ENCODE measurements at places on chromosomes 2 and 18.

GRCh38 chr2:215900203-215900611 lies 113.1 kb downstream of the MREG start:
- DNase-seq: no peak

DNA sequence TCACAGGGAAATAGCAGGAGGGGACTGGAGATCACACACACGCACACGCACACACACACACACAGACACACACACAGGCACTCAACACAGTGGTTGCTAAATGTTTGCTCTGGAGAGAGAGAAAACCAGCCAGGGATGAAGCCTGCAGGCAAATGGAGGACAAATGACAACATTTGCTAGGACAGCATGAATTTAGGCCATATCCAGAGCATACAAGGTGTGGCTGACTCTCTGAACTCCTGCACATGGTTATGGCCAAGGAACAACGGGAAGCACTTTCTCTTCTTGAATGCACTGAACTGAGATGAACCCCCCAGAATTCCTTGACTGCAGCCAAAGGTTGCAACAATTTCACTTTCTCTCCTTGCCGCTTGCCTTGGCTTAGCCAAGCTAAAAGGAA lies 230.0 kb upstream of the RASGRP3 start:
- DNase-seq: no peak

- DNase-seq: no peak
Measured at GRCh38 chr2:138994502-138994901, 214.3 kb upstream of the NXPH2 start.

GRCh38 chr2:66574701-66575624 lies 140.0 kb downstream of the MEIS1 start:
- DNase-seq: peak; percentile 70

DNA sequence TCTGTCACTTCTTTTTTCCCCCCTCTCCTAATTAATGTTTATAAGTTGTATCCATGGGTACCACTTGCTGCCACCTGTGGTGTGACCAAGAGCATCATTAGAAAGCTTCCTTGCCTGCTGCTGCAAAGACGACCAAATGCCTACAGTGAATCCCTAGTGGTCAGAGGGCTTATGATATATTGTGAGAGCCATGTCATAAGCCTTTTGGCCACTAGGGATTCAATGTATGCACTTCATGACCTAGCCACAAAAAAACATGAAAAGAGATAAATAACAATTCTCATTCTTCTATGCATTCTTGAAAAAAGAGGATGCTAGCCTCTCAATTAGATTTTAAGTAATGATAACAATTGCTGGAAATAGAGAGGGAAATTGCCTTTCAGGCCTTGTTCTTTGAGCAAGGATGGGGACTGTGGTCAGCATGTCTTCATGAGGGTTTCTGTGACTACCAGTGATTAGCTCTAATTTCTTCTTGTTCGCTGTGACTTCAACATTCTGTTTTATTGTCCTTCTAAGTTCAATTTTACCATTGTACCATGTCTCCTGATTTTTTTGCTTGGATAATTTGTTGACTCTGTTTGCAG lies 435.3 kb downstream of the TGIF1 start:
- peak; percentile 32 for DNase-seq

DNA sequence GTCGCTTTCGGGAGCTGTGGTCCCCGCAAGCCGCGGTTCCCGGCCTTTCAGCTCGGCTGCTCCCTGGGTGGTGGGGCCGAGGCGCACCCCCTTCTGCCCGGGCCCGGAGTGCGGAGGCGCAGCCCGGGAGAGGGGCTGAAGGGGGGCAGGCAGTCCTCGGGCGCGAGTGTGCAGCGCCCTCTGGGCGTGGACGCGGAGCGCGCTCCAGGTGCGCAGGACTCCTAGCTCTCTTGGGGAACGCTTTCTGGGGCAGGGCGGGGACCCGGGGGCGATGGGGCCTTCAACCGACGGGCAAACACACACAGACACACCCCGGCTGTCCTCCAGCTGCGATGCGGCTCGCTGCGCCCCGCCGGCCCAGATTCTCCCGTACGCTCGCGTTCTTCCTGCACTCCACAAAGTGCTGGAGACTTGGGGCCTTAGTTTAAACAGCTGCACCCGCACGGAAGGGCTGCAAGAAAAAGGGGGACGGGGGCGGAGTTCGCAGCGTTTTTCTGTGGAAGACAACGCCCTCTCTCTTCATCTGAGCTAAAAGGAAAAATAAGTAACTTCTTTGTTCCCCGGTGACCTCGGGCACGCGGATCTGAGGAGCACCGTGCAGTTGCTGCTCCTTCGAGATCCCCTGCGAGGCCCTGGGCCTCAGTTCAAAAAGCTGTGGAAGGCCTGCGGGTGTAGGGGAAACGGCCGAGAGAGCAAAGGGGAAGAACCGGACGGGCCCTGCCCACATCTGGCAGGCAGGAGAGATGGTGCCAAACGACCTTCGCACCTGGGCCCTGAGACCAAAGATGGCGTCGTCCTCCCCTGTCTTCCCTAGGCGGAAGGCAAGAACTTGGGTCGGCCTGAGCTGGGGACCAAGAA lies 593 bp upstream of the SDC1 start:
- DNase-seq: peak; percentile 74

DNA sequence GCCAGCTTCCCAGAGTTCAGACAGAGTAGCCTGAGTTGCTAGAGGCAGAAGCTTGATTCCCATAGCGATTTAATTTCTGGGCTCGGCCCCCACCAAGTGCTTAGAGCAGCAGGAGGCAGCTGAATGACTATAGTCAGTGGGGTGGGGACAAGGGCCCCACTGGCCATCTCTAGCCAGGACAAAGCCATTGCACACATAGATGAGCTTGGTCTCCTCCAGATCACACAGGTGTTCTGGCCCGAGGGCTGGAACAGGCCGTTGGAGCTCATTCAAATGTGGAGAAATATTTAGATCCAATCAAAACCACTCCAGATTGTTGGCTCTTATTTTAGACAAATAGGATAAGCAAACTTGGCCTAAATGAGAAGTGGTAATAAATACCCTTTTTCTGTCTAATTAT lies 287.3 kb upstream of the NCKAP5 start:
- DNase-seq: no peak

- DNase-seq: no peak
Measured at GRCh38 chr2:227655454-227655853, 11.2 kb upstream of the SCYGR5 start.

DNA sequence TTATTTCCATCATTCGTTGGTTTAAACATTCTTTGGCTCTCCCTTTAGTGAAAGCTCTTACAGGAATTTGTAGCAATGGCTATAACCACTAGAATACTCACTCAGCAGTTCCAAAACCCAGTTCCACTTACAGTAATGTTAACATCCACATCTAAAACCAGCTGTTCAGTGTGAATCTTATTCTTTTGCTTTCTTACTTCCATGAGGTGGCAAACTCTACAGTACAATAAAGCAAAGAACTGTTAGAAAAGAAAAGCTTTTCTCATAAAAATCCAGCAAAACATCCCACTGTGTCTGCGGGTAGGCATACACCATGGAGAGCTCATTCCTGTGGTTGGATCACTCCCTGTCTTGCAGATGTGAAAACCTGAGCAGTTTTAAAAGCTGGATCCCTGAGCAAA lies 147.1 kb downstream of the ARHGAP28 start:
- no peak for DNase-seq

- DNase-seq: no peak
Measured at GRCh38 chr2:111134055-111134454, 13.3 kb downstream of the BCL2L11 start.

DNA sequence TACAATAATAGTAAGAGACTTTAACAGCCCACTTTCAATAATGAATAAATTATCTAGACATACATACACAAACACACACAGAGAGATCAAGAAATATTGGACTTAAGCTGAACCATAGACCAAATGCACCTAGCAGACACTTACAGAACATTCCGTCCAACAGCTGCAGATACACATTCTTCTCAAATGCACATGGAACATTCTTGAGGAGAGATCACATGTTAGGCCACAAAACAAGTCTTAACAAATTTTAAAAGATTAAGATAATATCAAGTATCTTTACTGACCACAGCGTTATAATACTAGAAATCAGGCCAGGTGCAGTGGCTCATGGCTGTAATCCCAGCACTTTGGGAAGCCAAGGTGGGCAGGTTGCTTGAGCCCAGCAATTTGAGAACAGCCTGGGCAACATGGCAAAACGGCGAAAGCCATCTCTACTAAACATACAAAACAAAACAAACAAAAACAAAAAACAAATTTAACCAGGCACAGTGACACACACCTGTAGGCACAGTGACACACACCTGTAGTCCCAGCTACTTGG lies 7.4 kb downstream of the CERKL start:
- no peak for DNase-seq

GRCh38 chr2:3659447-3660432 lies 1.7 kb downstream of the ALLC start:
- DNase-seq: no peak

DNA sequence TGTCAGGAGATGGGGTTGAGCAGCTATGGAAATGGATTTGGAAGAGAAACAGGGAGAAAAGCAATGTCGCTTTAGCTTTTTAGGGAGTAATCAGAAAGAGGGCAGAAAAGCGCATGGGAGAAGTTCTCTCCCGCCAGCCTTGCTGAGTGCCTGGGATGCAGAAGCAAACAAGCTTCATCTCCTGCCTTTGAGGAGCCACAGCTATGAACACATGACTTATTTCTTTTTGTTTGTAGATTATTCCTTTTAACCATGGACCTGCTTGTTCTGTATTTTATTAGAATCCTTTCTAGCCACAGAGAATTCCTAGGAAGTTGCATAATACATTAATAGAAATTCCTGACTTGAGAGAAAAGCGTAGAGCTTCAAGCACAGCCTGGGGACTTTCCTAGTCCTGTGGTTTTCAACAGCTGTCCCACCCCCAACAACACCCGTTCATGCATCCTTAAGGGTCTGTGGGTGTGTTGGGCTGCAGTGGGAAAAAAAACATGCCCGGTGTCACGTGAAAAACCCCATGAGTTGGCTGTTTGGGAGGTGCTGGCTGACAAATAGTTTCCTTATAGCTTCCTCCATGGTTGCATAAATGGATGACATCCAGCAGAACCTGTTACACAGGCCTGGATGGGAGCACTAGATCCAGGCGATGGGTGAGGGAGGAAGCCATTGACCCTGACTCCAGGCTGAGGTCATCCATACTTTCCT lies 14.9 kb downstream of the SLC9A4 start:
- DNase-seq: no peak

DNA sequence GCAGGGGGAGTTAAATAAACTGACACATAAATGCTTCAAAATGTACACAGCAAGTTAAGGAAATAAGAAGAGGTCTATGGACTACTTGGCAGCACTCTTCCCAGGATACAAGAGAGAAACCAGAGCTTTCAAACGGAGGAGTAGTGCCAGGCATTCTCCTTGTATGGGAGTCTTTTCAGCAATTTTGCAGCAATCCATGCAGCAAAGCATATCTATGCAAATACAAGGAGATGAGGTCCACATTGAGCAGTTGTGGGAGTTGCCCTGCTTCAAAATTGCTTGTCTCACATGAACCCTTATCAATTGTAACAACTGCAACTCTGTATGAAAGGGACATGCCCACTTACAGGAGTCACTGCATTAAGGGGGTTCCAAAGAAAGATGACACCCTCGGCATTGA lies 37.8 kb downstream of the SCN9A start:
- DNase-seq: no peak

DNA sequence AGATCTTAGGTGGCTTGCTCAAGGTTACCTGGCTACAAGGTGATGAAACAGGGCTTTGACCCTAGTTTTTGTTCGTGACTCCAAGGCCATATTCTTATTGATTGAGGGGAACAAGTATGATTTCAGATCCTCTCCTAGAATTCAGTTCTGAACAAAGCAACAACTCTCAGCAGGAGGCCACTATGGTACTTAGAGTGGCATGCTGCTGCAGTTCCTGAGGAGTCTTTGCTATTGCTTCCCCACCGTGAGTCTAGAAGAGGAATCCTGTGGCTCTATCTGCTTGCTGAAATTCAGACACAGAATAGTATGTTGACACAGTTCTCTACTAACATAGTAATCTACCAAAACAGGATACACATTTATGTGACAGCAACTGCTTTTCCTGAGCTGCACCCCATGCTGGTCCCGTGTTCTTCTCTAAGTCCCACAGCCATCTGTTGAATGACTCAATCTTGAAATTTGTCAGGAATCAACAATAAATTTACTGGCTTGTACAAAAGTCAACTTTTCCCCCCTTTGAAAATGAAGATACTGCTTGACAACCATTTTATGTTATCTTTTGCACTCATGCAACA lies 4.1 kb downstream of the TGFBRAP1 start:
- DNase-seq: no peak

DNA sequence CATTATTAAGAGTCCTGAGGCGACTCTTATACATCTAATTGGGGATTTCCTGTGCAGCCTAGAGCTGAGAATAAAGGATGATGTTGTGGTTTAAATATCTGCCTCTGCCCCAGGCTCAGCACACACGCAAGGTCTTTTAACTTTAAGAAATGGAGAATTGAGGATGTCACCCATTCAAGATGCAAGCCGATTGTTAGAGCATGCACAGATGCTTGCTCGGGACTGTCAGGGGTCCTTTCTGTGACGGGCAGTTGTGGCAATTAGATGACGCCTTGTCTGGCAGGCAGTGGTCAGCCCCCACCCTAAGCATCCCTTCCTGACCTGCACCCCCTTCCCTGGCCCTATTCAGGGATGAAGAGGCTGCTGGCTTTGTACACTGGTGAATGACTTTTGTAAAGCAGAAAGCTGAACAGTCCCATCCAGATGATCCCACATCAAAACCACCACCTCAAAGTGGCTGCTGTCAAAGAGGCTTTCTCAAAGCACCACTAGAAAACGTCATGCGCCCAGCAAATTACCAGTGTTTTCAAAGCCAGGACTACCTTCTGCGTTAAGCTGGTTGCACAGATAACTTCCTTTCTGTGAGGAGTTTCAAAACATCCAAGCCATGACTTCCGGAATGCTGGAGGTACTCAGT lies 23.7 kb downstream of the FAM178B start:
- no peak for DNase-seq

- peak; percentile 66 for DNase-seq
Measured at GRCh38 chr2:60555066-60555782, 1.8 kb upstream of the BCL11A start.

DNA sequence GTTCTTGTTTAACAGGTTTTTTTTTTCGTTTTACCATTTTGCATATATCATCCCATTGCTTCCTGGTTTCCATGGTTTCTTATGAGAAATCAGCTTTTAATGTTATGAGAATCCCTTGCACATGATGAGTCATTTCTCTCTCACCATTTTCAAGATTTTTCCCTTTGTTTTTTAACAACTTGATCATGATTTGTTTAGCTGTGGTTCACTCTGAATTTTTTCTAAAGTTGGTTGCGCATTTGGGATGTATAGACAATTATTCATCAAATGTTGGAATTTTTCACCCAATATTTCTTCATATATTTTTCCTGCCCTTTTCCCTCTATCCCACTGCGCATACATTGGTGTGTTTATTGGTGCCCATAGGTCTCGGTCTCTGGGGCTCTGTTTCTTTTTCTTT lies 42.4 kb upstream of the BIN1 start:
- DNase-seq: no peak

Data from NCI-H524 (cell line).